Activated T-cell treated with anti-CD3 and anti-CD28 coated beads for 48 hours (primary cell): ENCODE measurements at places on chromosomes 3 and 15.

DNA sequence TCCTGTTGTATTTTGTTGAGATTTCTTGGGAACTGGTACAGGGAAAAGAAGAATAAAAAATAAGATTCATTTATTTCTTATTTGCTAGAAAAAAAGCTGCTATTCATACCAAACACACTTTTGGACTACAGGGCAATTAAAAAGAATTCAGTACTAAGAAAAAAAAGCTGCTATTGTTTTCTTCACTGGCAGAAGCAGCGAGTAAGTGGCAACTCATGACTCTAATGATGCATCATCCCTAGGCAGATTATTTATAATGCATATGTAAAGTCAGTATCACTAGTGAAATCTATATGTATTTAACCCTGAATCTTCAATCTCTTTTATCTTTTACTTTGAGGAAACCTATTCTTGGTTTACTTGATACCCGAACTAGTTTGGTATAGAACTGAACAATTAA is 15.2 kb downstream of the PFN2 start:
- no peak for DNase-seq

GRCh38 chr3:100766069-100766468 is 56.8 kb downstream of the TFG start:
- no peak for DNase-seq

DNA sequence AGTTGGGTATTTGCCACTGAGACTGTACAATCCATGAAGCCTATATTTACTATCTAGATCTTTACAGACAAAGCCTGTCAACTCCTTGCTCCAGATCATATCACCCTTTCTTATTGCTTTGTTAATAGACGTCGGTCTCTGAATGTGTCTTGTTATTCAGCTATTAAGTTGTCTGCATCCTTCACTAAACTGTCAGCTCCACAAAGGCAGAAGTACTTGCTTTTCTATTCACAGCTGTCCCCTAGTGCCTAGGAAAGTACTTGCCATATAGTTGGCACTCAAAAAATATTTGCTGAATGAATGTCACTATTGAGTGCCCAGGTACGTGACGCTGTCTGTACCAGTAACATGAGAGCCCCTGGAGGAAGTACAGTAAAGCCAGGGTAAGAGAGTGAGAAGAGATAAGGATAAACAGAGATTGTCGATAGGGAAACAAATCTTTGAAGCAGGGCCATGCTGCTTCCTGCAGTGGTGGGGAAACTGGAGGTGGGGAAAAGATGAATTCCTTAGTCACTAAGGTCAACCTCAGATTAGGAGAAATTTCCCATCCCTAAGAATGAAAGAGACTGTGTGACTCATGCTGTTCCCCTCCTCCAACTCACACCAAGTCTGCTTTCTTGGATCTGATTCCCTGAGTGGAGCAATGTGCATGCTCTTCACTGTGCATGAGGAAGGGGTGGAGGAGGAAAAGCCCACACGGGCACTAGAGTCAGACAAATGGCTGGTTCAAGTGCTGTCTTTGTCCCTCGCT is 36.3 kb downstream of the PRICKLE2 start:
- no peak for DNase-seq

DNA sequence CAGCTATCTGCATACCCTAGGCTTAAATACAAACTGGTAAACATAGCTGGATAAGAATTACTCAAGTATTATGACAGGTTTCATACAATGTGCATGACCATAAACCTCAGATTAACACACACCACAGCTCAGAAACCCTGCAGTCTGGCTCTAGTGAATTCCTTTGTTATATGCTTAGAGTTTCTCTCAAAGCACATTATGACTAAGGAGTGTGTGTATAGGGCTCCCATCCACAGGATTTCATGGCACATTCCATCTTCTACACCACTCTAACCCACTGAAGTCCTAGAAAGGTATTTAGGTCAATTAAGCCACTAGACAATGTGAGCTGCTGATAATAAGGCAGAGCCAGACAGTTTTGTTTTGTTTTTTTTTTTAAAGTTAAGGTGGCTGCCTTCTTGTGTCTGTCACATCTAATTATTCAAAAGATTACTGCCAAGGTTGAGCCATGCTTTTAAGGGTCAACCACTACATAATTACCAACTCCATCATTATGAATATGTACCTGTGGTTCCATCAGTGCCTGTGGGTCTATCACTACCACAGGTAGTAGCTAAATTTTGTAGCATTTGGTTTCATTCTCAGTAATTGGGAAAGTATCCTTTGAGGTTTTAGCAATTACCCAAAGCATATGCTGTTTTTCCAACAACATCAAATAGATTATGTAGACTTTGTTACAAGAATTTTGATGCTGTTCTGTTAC is 107.0 kb downstream of the ALCAM start:
- no peak for DNase-seq

GRCh38 chr15:42825599-42825998 is 88.7 kb upstream of the CDAN1 start:
- DNase-seq, result no peak

- DNase-seq, result no peak
These were observed 35.3 kb downstream of the KCNH8 start for GRCh38 chr3:19183584-19183983.

DNA sequence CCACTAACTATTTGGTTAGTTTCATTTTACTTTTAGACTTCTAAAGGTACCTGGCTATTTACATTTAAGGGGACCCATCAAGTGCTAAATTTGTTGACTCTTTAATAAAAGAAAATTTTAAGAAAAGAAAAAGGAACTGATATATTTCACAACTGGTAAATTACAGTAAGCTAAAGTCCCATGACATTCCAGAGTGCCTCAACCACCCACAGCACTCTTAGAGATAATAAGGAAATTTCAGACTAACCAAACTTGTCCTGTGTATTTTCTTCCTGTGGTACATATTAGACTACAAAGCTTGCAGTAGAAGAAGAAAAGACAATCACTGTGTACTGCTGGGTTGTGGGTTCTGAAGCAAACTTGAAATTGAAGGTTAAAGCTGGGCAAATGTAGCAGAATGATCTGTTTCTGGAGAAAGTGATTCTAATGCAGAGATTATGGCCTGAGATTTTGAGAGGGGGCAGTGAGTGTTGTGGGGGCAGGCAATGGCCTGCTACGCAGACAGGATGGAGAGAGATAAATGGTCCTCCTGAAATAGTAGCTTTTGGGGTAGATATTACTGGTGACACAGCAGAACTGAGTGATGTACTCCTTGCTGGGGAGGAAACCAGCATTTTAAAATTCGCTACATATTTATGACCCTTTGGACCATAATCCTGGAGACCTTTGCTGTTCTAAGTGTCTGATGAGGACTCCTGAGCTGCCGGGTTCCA is 24.5 kb upstream of the MFSD1 start:
- DNase-seq, result no peak

DNA sequence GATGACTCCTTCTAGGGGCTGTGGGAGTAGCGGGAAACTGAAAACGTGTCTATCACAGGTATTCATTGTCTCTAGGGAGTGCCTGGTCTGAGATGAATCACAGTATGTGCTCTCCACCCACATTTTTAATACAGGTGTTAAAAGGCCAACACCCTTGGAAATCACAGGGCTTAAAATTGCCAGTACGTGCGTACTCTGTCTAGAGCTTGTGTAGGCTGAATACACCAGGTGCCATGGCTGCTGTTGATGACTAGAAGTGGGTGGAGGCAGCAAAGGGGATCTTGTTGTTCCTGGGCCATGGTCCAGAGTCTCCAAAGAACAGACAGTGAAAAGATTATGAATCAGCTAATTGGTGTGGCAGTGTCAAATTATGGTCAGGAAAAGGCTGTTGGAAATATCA is 35.1 kb upstream of the P3H2 start:
- DNase-seq, result no peak

GRCh38 chr15:50803479-50804180 is 38.1 kb upstream of the SPPL2A start:
- no peak for DNase-seq
